IMR-90 (cell line): ENCODE measurements at places on chromosomes 2 and 18. TPM values are rescaled to one million over a fixed set of nuclear protein-coding genes. Genes with fewer than 3 reads are reported as not detected.

Gene TUBA3E
- total RNA-seq = not detected in 2 replicates

Gene ATP8B1
- total RNA-seq = 136 and 170 TPM in 2 replicates

- no peaks in the 10 kb centered on the region for H3K36me3 ChIP-seq
- peak; percentile 97 for DNase-seq
Measured at GRCh38 chr2:111705711-111706336, 178.2 kb downstream of the ANAPC1 start.

GRCh38 chr2:221100467-221101089 is 471.5 kb downstream of the EPHA4 start:
- H3K4me1 ChIP-seq = peaks cover 15% of the 10 kb centered on the region
- H3K36me3 ChIP-seq = no peaks in the 10 kb centered on the region
- H3K27me3 ChIP-seq = no peaks in the 10 kb centered on the region
- no peak overlapping the region for H3K4me3 ChIP-seq
- H3K27ac ChIP-seq = no peak overlapping the region

Gene NT5DC4
- total RNA-seq = not detected in 2 replicates

Gene CLEC4F
- total RNA-seq = not detected in 2 replicates

DNA sequence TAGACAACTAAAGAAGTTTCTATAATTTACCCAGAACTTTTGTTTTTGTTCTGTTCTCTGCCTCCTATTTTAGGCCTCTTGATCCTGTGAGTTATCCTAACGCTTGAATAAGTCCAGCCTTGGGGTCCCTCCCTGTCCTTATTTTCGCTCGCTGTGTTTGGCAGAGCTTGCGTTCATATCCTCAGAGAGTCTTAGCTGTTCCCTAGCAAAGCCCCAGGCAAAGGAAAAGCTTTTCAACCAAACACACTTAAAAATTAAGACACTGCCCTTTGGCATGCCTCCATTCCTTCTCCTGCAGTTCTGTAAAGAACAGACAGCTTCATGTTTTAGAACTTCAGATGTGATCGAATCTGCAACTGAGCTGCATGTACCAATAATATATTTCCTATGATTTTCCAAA is 517.2 kb downstream of the SUCLG1 start:
- no peaks in the 10 kb centered on the region for H3K4me1 ChIP-seq
- H3K36me3 ChIP-seq = no peaks in the 10 kb centered on the region
- no peak overlapping the region for H3K4me3 ChIP-seq
- H3K27ac ChIP-seq = no peak overlapping the region
